ENCODE measurements at places on chromosomes 2 and 18.

DNA sequence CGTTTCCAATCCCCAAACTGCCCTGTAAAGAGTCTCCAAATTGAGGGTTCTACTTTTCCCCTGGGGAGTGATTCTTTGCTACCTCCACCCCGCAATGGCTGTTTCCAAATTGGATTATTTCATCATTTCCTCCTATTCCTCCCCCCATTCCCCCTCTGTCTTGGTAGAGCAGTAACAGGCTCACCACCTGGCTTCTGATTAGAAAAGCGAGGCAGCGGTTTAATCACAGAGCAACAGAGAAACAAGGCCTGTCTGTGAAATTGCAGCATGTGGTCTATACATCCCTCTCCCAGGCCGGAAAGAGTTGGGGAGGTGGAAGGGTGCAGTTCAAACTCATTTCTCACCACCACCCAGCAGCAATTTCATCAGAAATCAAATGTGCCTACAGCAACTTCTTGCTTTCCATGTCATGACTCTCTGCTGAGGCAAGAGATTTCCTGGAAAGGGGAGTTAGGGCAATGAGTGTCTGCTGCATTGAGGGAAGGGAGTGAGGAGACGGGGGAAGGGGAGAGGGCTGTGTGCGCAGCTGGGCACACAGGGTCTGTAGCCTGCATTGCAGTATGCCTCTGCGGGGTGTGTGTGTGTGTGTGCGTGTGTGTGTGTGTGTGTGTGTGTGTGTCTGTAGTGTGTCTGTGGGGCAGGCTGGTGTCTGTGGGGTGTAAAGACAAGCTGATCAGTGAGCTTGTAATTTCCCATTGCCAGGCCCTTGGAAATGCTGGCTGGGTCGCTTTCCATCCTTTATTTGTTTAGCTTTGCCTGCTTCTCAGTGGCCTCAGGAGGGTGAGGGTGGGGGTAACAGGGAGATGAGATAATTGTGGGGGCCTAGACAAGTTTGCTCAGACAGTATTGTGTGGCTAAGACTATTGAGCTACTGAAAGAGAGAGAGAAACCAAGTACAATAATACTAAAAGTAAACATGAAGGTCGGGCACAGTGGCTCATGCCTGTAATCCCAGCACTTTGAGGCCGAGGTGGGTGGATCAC is 13.5 kb upstream of the IGFBP2 start:
- no peak overlapping the region for H3K27ac ChIP-seq
- H3K4me3 ChIP-seq = no peak overlapping the region
- no peak for DNase-seq
- H3K27me3 ChIP-seq = no peaks in the 10 kb centered on the region
- H3K4me1 ChIP-seq = no peaks in the 10 kb centered on the region
- no peaks in the 10 kb centered on the region for H3K36me3 ChIP-seq

DNA sequence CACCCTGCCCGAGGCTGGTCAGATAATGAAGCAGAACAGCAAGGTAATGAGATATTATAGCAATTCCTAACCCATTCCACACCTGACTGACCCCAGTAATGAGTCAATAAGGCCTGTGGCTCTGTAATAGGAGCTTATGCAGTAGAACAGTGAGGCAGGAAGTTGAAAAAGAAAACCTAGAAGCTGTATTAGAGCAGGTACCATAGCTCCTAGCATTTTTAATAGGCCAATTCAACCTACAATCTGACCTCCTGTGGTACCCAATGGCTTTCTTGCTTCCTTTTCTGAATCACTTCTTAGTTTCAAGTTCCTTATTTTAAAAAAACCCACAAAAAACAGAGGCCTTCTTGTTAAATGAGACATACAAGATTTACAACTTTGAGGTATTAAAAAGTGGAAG is 43.6 kb upstream of the MAP2 start:
- no peaks in the 10 kb centered on the region for H3K36me3 ChIP-seq
- H3K27ac ChIP-seq = no peak overlapping the region
- no peaks in the 10 kb centered on the region for H3K27me3 ChIP-seq
- no peaks in the 10 kb centered on the region for H3K4me1 ChIP-seq

DNA sequence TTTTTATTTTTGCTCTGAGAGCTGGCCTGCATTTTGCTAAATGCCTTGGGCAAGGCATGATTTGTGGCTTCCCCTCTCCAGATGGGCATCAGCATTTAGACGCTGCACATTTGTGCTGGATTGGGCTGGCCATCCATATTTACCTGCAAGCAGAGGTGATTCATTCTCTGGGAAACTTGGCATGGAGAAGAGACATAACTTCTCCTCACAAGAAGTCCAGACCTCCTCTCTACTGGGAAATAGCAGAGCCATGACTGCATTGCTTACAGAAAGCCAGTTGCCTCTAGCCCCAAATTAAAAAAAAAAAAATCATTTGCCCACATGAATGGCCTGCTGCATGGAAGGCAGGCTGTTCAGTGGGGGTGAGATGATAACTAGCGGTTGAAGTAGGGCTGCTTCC is 120.1 kb downstream of the ACTR3 start:
- no peaks in the 10 kb centered on the region for H3K27me3 ChIP-seq
- no peaks in the 10 kb centered on the region for H3K36me3 ChIP-seq
- no peak overlapping the region for H3K4me3 ChIP-seq
- no peak overlapping the region for H3K27ac ChIP-seq
- no peaks in the 10 kb centered on the region for H3K4me1 ChIP-seq

GRCh38 chr2:107132070-107132469 is 246.1 kb upstream of the ST6GAL2 start:
- H3K27me3 ChIP-seq = no peaks in the 10 kb centered on the region
- H3K36me3 ChIP-seq = no peaks in the 10 kb centered on the region
- no peaks in the 10 kb centered on the region for H3K4me1 ChIP-seq
- H3K4me3 ChIP-seq = no peak overlapping the region

GRCh38 chr2:241639385-241639784 is 1.9 kb downstream of the ATG4B start:
- H3K4me1 ChIP-seq = peaks cover 33% of the 10 kb centered on the region
- H3K27ac ChIP-seq = no peak overlapping the region
- DNase-seq = no peak
- H3K36me3 ChIP-seq = no peaks in the 10 kb centered on the region
- H3K27me3 ChIP-seq = no peaks in the 10 kb centered on the region

GRCh38 chr2:217766356-217766755 is 236.4 kb downstream of the TNS1 start:
- peaks cover 5% of the 10 kb centered on the region for H3K27me3 ChIP-seq
- H3K4me1 ChIP-seq = no peaks in the 10 kb centered on the region
- H3K4me3 ChIP-seq = no peak overlapping the region
- no peak overlapping the region for H3K27ac ChIP-seq

- H3K27ac ChIP-seq = no peak overlapping the region
- no peak for DNase-seq
- no peaks in the 10 kb centered on the region for H3K4me1 ChIP-seq
- no peak overlapping the region for H3K4me3 ChIP-seq
Observed at GRCh38 chr18:62648045-62648678, 67.2 kb upstream of the PHLPP1 start.

DNA sequence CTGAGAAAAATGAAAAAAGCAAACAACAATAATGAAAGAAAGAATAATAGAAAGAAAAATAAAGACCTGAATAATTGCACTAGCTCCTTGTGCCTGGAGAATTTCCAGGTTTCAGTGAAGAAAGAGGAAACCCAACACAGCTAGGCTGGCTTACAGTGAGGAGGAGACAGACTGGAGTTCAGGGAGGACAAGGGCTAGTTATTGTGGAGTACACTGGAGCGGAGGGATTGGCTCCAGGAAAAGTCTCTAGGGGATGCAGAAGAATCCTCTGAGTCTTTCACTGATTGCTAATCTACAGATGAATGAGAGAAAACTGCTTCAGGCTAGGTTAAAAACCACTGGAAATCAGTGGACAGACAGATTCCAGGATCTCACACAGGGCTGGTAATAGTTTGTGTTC is 163.6 kb upstream of the RBMS1 start:
- DNase-seq = no peak
- no peak overlapping the region for H3K4me3 ChIP-seq
- H3K36me3 ChIP-seq = no peaks in the 10 kb centered on the region
- no peak overlapping the region for H3K27ac ChIP-seq
- H3K27me3 ChIP-seq = peaks cover 3% of the 10 kb centered on the region

DNA sequence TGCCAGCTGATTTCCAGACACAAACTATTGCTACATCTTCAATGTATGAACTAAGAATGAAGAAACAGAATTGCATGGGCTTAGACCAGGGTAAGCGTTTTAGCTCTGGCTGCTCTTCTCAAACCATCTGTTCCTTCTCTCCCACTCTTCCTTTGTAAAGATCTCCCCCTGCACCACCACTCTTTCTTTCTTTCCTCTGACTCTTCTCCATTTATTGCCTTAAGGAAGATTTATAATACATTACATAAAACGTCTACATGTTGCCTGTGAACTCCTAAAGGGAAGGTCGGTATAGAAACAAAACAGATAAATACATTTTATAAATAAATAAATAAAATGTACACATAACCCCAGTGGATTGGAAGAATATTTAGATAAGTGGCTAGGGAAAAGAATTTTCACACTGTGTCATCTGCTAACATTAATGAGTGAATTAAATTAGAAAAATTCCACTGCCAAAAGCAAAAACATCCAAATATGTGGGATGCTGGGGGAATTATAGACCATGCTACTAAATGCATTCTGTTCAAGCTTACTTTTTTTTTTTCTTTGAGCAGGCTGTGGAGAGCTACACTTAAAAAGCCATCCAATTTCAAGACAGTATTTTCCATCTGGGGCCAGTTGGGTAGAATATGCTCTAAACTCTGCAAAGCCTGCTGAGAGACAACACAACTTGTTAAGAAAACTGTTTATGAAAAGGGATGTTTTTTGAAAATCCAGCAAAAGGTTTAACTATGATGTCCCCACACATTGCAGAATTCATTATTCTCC is 41.5 kb downstream of the NCKAP5 start:
- no peak for DNase-seq
- no peak overlapping the region for H3K4me3 ChIP-seq
- no peaks in the 10 kb centered on the region for H3K27me3 ChIP-seq
- no peaks in the 10 kb centered on the region for H3K36me3 ChIP-seq
- no peaks in the 10 kb centered on the region for H3K4me1 ChIP-seq

DNA sequence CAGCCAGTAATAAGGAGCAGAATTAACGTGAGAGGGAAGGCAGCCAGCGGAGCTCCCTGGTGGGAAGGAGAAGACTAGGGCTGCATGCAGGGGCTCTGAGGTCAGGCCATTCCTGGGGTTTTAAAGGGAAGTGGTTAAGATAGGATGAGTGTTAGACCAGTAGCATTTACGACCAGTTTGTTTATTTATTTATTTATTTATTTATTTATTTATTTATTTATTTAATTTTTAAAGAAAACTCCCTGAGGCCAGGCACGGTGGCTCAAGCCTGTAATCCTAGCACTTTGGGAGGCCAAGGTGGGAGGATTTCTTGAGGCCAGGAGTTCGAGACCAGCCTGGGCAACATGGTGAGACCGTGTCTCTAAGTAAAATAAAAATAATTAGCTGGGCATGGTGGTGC is 152.8 kb downstream of the FHOD3 start:
- no peaks in the 10 kb centered on the region for H3K36me3 ChIP-seq
- no peak overlapping the region for H3K4me3 ChIP-seq
- no peak overlapping the region for H3K27ac ChIP-seq
- H3K27me3 ChIP-seq = no peaks in the 10 kb centered on the region
- no peaks in the 10 kb centered on the region for H3K4me1 ChIP-seq

- H3K27ac ChIP-seq = no peak overlapping the region
- H3K4me1 ChIP-seq = no peaks in the 10 kb centered on the region
- no peak for DNase-seq
- H3K4me3 ChIP-seq = no peak overlapping the region
Observed at GRCh38 chr2:215567504-215567903, 131.6 kb upstream of the FN1 start.

- no peak overlapping the region for H3K4me3 ChIP-seq
- H3K27me3 ChIP-seq = no peaks in the 10 kb centered on the region
- H3K36me3 ChIP-seq = no peaks in the 10 kb centered on the region
Observed at GRCh38 chr2:238420442-238420841, 6.3 kb upstream of the ASB1 start.

GRCh38 chr2:27441958-27442919 is at the start of gene KRTCAP3:
Gene KRTCAP3 (plus strand): TSS chr2:27442381. CDS start chr2:27442413, 32 bp downstream.
- H3K27me3 ChIP-seq = no peaks in the 10 kb centered on the region
- H3K4me3 ChIP-seq = no peak within 1 kb of the TSS
- H3K36me3 ChIP-seq = peaks cover 39% of the 10 kb centered on the region
- no peaks in the 10 kb centered on the region for H3K4me1 ChIP-seq

DNA sequence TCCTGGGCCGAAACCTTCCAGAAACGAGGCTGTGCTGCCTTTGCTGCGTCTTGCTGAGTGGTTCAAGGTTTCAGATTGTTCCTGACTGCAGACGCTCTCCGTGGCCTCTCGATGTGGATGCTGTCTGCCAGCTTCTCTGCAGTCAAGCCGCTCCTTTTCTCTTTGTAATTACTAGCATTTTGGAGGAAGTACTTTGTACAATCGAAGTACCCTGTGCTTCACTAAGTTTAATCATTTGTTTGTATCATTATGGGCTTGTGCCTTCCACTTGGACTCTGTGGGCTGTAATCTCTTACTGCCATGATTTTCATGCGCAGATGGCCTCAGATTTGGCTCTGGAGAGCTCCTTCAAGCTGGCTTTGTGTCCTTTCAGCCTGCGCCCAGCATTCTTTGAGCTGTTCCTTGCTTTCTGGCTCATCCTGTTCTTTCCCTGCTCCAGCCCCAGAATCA is 49.3 kb downstream of the TRAF3IP1 start:
- no peaks in the 10 kb centered on the region for H3K27me3 ChIP-seq
- H3K4me1 ChIP-seq = no peaks in the 10 kb centered on the region
- H3K4me3 ChIP-seq = no peak overlapping the region
- no peak overlapping the region for H3K27ac ChIP-seq
- DNase-seq = no peak

GRCh38 chr2:82139979-82140611 is 1835.5 kb upstream of the LRRTM1 start:
- no peaks in the 10 kb centered on the region for H3K4me1 ChIP-seq
- no peaks in the 10 kb centered on the region for H3K36me3 ChIP-seq
- no peak for DNase-seq
- H3K4me3 ChIP-seq = no peak overlapping the region

GRCh38 chr2:38128653-38129052 is 52.7 kb upstream of the CYP1B1 start:
- H3K27ac ChIP-seq = no peak overlapping the region
- no peaks in the 10 kb centered on the region for H3K4me1 ChIP-seq
- no peak overlapping the region for H3K4me3 ChIP-seq
- no peaks in the 10 kb centered on the region for H3K27me3 ChIP-seq
- no peaks in the 10 kb centered on the region for H3K36me3 ChIP-seq
- DNase-seq = no peak

GRCh38 chr2:172242961-172243360 is 140.3 kb upstream of the DLX2 start:
- DNase-seq = no peak
- H3K4me1 ChIP-seq = no peaks in the 10 kb centered on the region
- no peaks in the 10 kb centered on the region for H3K27me3 ChIP-seq
- no peak overlapping the region for H3K4me3 ChIP-seq
- no peaks in the 10 kb centered on the region for H3K36me3 ChIP-seq

DNA sequence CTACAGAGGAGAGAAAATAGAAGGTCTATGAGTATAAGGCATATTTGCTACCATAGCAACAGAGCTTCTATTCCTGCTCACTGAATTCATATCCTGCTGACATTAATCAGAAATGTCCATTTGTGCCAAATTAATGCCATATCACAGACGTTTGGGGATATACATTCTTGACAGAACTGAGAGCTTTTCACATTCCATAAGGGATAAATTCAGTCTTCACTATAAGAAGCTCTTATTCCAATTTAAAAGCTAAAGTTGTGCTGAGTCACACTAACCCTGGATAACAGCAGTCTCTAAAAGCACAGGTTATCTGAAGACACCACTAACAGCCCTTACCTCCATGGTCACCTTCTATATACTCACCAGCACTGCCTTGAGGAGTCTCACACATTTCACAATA is 178.1 kb downstream of the RAB3GAP1 start:
- H3K4me3 ChIP-seq = no peak overlapping the region
- H3K27ac ChIP-seq = no peak overlapping the region
- no peaks in the 10 kb centered on the region for H3K36me3 ChIP-seq

- no peak for DNase-seq
- H3K4me1 ChIP-seq = peaks cover 28% of the 10 kb centered on the region
- peak overlapping the region; percentile 86 for H3K27ac ChIP-seq
- H3K4me3 ChIP-seq = peak overlapping the region; percentile 94
- H3K27me3 ChIP-seq = no peaks in the 10 kb centered on the region
Observed at GRCh38 chr2:74528600-74529356, 728 bp downstream of the AUP1 start.
